HTR-8/SVneo (cell line): ENCODE measurements at places on chromosomes 13 and 19.

GRCh38 chr13:30306762-30307193 lies 573 bp downstream of the KATNAL1 start:
- peak; percentile 69 for DNase-seq

DNA sequence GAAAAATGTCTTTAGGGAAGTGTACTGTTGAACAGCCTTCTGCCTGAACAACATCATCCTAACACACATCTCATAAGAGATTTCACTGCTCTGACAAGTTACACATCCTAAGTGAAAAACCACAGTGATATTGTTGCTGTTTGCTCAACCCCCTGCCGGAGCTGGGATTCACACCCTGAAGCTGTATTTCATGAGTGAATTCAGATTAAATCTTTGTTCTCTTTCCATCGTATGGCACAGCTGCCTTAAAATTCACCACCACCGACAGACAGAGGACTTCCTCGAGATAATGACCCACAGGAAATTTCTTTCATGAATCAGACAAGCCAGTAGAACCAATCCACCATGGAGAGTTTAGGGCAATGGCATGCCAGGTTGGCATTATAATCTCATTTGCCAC lies 280.8 kb downstream of the DCT start:
- DNase-seq: no peak

- DNase-seq: no peak
Observed at GRCh38 chr19:43682824-43683661, 13.1 kb upstream of the PLAUR start.

GRCh38 chr13:97385854-97386253 lies 48.1 kb upstream of the RAP2A start:
- no peak for DNase-seq

GRCh38 chr13:81686877-81687276 lies 1346.0 kb upstream of the SPRY2 start:
- no peak for DNase-seq

- no peak for DNase-seq
Observed at GRCh38 chr19:15253061-15253460, 20.8 kb upstream of the EPHX3 start.

GRCh38 chr19:35767288-35768081 lies 7.9 kb upstream of the ARHGAP33 start:
- DNase-seq: no peak

DNA sequence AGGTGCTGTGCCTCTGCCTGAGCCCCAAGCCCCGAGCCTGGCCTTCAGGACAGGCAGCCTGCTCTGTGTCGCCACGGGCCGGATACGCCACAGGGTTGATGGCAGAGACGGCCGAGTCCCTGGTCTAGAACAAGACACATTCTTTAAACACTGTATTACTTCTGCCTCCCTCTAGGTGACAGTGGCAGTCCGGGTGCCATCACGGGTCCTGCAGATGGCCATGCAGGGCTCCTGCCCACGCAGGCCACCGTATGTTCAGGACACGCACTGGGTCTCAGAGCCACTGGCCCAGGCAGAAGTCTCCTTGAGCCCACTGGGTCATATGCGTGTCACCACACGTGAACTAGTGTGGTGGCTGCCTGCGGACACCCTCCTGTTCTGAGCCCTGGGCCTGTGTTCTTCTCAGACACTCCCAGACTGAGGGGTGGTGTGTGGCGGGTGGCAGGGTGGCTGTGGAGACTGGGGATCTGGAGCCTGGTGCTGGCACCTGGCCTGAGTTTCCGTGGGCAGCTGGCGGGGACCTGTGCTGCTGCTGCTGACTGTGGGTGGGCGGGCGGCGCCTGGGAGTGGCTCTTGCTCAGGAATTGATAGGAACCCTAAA lies 4.4 kb downstream of the PLEKHJ1 start:
- no peak for DNase-seq

DNA sequence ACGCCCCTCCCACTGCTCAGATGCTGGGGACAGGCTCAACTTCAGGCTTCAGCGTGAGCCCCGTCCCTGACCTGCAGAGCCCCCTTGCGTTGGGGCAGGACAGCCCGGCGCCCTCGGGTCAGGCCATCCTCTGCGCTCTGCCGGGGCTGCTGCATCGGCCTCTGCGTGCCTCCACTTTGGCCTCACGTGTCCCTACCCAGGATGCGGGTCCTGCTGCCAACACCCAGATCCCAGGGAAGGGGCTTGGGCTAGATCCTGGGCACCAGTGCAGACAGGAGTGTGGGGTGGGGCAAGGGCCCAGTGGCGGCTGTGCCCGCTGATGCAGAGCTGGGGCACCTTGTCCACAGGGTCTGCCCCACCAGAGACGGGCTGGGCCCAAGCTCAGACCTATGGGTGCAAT lies 13.0 kb downstream of the CBARP start:
- no peak for DNase-seq

DNA sequence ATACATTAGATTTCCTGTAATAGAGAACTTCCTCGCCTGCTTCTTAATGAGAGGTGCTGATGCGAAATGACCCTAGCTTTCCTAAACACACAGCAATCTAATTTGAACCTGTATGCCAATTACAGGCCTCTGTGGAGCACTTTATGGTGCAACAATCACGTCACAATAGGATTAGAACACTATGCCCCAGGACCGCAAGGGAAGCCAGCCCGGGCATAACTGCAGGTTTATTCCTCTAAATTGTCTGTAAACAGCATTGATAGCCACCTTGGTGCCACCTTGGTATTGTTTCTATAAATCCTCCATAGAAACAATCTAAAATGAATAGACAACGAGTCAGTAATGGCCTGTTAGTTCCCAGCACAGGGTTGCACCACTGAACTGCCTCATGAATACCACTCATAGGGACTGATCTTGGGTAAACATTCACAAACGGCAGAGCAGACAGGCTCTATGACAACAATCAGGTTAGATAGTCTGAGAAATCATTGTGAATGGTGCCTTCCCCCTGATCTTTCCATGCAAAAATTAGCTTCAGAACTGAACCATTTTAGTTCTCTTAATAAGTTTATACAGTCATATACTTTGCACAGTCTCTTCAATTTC lies 182.5 kb upstream of the OBI1 start:
- no peak for DNase-seq

- DNase-seq: no peak
Observed at GRCh38 chr13:51645154-51645650, 60.9 kb downstream of the WDFY2 start.

DNA sequence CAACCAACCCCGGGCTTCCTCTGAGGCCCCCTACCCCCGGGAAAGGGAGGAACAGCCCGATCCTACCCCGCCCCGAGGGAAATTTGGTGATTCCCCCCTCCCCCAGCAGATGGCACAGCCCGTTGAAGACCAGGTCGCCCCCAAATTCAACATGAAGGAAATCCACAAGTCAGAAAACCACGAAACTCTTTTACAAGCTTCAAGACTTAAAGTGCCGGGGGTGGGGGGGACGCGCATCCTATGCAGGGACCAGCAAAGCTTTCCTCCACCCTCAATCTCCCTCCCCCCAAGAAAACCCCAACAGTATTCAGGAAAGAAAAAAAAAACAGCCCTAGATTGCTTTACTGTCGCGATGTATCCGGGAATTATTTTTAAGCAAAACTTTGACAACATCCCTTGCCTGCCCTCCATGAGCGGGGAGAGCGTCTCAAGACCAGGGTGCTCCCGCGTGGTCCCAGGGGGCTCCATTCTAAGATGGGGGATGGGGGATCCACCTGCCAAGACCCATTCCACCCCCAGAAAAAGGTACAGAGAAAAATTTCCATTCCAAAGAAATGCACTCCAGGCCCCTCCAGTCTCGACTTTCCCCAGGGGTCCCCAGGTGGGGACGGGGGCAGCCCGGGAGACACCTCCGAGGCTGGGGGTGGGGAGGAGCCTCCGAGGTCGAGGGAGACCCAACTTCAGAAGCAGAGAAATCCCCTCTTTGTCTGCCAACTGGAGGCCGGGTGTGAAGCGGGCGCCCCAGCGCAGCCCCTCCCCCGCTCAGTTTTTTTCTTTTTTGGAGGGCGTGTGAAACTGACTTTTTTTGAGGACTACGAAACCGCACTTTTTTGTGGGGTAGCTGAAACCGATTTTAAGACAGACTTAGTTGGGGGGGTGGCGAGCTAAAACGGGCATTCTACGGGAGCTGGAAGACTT lies 1.5 kb downstream of the TCF3 start:
- DNase-seq: peak; percentile 25

DNA sequence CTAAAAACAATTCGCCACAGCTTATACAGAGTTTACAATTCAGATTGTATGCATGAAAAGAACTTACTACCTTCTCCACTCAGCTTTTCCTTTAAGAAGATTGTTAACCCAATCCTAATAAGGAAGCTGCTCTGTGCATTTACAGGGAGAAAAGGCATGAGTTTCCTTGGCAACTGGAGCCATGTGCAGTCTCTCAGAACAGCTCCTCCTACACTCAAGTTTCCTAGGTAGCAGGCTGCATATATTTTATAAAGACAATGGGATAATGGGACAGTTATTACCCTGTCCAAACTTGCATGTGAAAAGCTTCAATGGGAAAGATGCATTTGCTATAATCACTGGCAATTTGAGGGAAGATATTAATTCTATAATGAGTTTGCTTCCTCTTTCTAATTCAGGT lies 125.5 kb upstream of the TRPC4 start:
- DNase-seq: no peak

DNA sequence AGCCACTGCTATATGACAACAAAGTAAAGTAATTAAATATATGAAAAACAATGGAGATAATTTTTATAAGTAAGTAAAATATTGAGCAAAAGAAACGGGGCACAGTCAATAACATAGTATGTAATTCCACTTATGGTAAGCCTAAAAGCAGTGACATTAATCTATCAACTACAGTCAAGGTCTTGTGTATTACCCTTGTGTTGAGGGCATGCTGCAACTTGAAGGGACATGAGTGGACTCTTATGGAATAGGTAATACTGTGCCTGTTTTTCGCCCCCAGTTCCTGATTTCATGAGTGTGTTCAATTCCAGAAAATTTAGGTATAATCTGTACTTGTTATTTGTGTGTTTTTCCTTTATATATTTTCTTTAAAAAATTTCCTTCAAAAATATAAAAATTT lies 201.3 kb upstream of the SLITRK6 start:
- DNase-seq: no peak

- no peak for DNase-seq
Observed at GRCh38 chr13:93505104-93505952, 278.7 kb downstream of the GPC6 start.

- DNase-seq: peak; percentile 97
Observed at GRCh38 chr19:44954649-44955504, at the start of gene CLPTM1. CLPTM1 (plus strand) TSS chr19:44955380; CDS start chr19:44955396, 16 bp downstream.

GRCh38 chr13:102267191-102267590 lies 134.7 kb downstream of the FGF14 start:
- DNase-seq: no peak

- DNase-seq: no peak
Observed at GRCh38 chr19:2044709-2045500, 6.1 kb downstream of the MKNK2 start.

DNA sequence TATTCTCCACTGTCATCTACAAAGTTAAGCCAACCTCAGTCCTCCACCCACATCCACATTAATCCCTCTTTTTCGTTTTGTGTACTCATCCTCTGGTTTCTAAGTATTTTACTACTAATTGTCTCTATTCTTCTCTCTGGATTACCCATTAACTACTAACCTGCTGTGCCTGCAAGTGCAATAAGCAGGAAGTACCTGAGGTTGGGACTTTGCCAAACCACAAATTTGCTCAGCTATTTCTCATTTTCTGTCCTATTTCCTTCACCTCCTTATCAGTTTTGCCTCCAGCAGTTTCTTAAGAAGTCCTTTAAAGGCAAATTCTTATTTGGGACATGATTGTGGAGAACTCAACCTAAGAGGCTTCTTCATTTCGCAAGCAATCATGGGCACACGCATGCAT lies 1708.9 kb downstream of the SLITRK5 start:
- no peak for DNase-seq

GRCh38 chr13:64457976-64458375 lies 2772.2 kb downstream of the PCDH9 start:
- DNase-seq: no peak

DNA sequence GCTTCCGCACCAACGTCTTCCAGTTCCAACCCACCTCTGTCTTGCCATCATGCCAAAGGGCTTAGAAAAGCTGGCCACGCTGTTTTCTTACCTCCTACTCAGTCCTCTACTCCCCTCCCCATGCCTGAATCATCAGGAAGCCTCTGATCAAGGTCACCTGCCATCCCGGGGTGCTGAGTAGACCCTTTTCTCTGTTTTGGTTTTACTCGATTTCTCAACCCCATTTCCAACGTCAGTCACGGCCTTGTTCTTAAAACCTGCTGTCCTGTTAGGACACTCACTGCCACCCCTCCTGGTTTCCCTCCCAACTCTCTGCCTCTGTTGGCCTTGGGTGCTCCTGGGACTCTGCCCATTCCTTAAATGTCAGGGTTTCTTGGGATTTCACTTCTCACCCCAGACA lies 350.1 kb downstream of the FOXO1 start:
- DNase-seq: no peak

DNA sequence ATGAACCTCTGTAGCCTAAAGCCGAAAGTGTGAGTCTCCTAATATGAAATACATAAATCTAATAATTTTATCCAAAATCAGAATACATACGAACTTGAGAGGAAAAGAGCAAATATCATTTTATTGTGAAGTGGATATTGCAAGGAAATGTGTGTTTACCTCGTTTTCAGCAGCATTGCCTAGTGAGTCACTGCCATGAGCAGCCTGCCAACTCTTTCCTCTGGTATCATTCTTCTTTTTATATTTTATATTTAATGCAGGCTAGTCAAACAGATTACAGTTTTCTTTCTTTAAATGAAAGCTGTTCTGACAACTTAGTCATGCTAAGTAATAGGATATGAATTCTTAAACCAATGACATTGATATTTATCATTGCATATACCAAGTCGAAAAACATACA lies 44.2 kb downstream of the EDNRB start:
- DNase-seq: no peak

- peak; percentile 80 for DNase-seq
Observed at GRCh38 chr19:45693106-45693788, 781 bp downstream of the QPCTL start.

DNA sequence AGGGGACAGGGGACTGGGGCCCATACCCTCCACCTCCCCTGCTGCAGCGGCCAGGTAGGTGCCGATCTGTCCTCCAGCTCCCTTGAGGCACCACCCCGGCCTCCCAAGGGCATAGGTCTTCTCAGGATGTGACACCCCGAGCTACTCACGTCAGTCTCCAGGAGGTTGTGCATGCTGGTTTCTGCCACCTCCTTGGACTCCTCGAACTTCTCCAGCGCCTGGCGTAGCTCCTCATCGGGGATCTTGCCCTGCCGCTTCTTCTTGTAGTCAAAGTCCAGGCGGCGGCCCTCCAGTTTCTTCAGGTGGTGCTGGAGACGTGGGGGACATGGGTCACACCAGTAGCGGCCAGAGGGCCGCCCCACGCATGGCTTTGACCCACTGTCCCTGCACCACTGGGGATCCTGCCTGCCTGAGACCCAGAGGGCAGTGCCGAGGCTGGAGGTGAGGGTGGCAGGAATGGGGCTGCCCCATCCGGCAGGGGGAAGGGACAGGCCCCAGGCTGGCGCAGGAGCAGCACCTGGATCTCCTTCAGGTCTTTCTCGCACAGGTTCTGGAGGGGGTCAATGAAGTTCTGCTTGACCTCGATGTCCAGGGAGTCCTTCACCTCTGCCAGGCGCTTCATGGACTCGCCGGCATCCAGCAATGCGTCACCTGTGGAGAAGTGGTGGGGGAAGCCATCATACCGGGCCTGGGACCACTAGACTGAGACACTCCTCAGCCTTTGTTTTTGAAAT lies 20.4 kb downstream of the MPND start:
- DNase-seq: no peak
